ENCODE measurements at places on chromosomes 6 and 20.

- DNase-seq = no peak
These were observed 25.8 kb upstream of the TNFRSF21 start for GRCh38 chr6:47335466-47335865.

DNA sequence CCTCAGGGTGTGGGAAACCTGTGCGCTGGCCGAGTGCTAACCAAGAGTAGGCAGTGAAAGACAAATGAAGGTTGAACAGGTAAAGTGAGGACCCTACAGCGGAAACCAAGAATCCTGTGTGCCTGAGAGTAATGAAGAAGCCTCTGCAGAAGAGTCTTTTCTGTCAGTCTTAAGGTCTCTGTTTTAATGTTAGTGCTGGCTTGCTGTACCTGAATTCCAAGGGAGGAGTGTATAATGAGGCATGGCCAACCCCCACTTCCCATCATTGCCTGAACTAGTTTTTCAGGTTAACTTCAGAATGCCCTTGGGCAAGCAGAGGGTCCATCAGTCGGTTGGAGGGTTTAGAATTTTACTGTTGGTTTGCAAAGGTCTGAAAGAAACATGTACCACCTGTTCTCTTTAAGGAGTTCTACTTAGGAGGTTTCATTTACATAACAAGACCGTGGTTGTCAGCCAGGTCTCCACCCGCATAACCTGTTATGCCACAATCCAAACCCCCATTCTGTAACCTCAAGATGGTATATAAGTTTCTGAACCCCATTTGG, 589 bp upstream of the PDCD2 start:
- DNase-seq = no peak

- no peak for DNase-seq
These were observed 1.0 kb downstream of the NR2E1 start for GRCh38 chr6:108166664-108167448.

DNA sequence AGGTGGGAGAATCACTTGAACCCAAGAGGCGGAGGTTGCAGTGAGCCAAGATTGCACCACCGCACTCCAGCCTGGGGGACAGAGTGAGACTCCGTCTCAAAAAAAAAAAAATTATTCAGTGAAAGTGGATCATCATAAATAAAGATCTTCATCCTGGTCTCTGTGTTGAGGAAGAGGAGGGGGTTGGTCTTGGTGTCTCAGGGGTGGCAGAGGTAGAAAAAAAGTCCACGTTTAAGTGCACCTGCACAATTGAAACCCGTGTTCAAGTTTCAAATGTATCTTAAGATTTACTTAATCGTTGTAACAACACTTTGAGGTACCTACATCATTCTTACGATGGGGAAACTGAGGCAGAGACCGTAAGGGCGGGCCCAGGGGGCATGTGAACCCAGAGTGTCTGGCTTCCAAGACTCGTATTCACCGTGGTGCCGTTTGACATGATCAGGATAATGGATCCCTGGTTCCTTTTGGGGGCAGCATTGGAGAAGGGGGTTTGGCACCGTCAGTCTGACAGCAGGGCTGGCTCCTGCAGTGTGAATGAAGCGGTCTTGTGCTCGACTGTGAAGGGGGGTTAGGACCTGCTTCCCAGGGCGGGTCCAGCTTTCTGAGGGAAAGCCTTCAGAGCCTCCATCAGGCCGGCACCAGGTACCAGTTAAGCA, 32.9 kb upstream of the ID1 start:
- no peak for DNase-seq

DNA sequence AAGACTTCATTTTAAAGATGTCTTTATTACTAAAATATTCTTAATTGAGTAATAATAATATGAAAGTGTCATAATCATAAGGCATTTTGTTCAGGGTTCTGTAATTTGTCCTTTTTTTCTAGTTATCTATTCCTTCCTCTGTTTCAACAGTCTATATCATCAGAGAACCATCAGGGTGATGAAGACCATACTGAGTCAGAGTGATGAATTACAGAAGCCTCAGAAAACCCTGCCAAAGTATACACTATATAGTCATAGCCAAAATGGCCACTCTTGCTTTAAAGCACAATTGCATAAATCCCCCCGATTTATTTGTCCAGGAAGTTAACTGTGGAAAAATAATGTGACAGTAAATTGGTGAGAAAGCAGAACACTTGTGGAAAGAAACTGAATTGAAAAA, 735.0 kb downstream of the EPHA7 start:
- DNase-seq = no peak

- DNase-seq = no peak
These were observed 19.7 kb downstream of the LRP11 start for GRCh38 chr6:149844480-149844879.

DNA sequence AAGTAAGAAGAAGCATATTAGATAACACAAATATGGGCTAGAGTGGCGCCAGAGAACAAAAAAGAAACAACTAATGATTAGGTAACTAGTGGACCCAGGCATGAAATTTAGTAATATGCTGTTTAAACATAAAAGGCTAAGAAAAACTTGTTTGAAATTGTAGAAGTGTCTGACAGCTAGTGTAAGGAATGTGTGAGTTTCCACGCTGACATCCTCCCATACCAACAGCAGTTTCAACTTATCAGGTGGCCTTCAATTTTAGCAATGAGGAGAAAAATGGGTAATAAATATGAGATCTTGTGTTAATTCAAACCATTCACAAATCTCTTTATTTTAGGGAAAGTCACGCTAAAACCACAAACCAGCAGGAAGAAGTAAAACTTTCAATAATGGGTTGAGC, 440.2 kb upstream of the FLRT3 start:
- DNase-seq = no peak

GRCh38 chr6:6654599-6655575, 66.4 kb downstream of the LY86 start:
- DNase-seq = peak; percentile 30

- DNase-seq = no peak
These were observed 19.2 kb downstream of the SNRPB start for GRCh38 chr20:2451422-2451821.

DNA sequence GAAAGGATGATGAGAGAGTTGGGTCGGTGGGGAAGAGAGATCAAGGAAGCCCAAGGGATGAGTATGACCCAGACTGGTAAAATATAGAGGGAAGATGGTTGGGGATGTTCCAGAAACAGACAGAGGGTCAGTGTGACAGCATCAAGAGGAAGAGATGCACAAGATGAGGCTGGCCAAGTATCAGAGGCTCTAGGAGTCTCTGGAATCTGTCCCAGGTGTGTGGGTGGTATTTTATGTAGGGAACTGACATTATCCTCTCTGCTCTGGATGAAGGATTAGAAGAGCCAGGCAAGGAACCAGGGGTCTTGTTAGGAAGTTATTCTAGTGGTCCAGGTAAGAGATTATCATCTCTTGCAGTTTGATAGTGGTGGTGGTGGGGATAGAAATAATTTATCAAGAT, 3.6 kb downstream of the PAK5 start:
- no peak for DNase-seq

DNA sequence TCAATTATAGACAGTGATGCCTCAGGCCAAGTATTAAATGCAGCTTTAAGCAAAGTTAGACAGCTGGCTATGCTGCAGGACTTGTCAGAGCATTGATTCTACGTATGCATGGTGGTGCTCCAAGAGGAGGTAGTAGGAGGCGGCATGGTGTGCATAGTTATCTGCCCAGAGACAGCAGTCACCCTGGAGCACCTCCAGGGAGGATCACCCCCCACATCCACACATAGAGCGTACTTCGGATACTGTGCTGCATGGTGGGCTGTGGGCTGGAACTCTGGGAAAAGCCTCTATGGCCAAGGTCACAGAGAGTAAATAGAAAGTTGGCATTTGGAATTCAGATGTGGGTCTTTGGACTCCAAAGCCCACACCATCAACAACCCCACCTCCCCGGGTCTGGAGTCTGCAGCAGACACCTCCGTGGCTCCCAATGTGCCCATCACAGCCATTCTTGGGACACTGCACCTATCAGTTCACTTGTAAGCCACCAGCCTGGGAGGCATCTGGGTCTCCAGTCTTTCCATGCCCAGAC, 64.5 kb upstream of the STX16 start:
- DNase-seq = no peak

GRCh38 chr6:167030222-167031072, 31.2 kb downstream of the CEP43 start:
- DNase-seq = no peak

GRCh38 chr6:28115799-28116198, 8.6 kb upstream of the ZSCAN16 start:
- no peak for DNase-seq

GRCh38 chr6:170160628-170161611, 130.0 kb downstream of the DLL1 start:
- no peak for DNase-seq

- no peak for DNase-seq
These were observed 34.9 kb upstream of the DST start for GRCh38 chr6:56677559-56677958.

DNA sequence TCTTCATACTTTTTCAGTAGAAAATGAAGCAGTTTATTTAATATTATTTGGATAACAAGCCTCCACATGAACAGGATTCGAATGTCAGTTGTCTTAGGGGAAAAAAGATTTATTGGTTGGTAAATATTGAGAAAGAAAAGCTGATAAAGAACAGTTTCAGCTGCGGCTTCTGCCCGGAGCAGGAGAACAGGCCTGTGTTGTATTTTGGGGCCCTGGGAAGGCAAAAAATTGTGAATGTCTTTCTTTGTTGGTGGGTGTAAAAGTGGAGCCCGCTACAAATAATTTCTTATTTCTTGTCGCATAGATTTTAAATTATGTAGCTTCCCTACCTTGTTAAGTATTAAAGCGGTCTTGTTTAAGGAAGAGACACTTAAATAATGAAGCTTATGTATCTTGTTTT, 90.5 kb upstream of the PAX1 start:
- DNase-seq = no peak

DNA sequence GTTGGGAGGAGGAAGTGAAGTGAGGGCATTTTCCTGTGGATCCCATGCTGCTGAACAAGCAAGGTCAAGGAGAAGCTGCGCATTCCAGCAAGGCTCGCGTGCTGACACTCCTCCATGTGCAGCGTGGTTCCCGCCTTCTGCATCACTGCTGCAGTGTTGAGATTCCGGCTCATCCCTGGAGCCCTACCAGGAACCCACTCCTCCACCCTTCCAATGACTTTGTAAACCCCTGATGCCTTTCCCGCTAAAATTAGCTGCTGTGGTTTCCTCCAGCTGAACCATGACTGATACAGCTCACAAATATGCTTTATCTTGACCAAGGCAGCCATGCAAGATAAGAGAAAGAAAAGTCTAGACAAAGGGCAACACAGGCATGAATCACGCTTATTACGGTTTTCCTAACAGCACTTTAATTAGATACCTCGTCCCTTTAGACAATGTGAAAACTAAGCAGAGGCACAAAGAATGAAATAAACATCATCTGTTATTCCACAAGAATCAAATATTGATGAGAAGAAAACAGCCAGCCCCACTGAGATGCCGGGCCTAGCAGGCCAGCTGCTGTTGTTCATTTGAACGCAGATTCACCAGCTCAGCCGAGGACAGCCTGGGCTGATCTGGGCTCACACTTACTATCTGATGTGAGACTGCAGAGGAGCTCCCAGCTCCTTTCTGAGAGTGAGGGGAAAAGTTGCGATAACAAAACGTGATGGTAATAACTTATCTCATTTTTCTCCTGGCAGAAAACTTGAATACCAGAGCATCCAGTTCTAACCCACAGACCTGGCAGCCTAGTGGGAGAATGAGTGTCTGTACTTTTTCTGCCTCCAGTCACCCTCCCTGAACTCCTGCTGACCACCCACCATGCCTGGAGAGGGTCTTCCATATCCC, 14.2 kb upstream of the BNIP5 start:
- no peak for DNase-seq

DNA sequence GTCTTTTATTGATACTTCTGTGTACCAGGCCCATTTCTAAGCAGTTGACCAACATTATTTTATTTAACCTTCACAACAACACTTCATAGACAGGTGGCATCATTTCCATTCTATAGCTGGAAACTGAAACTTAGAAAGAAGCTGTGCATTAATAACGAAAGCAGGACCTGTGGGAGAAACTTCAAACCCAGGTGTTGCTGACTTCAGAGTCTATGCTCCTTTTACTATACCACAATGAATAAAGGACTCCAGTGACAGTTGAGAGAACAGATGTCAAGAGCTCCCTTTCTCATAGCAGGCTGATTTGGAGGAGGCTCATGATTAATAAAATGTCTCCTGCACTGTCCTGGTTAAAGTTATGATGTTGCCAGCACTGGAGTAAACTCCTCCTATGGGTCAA, 56.6 kb upstream of the POU3F2 start:
- no peak for DNase-seq

GRCh38 chr6:34570066-34570833, 14.1 kb upstream of the SPDEF start:
- no peak for DNase-seq

GRCh38 chr6:54993948-54994347, 147.4 kb downstream of the FAM83B start:
- DNase-seq = no peak

Measured in activated naive CD4-positive, alpha-beta T cell treated with anti-CD3 and anti-CD28 coated beads, Interleukin-2, amount 50 U/mL, for 72 hours (primary cell).